ENCODE measurements at places on chromosomes 7 and 10. TPM values are rescaled to one million over a fixed set of nuclear protein-coding genes. Genes with fewer than 3 reads are reported as not detected.

DNA sequence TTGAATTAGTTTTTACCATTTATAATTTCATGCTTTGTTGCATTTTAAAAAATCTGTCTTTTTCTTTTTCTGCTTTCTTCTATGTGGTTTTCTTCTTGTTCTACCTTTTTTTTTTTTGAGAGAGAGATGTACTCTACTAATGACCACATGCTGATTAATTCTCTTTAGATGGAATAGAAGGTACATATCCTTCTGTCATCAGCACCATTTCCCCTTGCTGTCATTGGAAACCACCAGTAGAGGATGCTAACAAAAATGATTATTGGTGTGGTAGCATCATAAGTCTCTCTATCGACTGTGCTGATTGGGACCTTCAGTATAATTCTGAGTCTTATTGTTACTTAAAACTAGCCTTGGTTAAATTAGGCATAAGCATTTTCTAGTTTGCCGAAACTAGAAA is 3.6 kb downstream of the ZEB1 start:
- ATAC-seq, result no peak

- no peak for ATAC-seq
These were observed 33.8 kb upstream of the SFMBT2 start for GRCh38 chr10:7444551-7445121.

GRCh38 chr7:150942001-150942590 is 36.0 kb downstream of the KCNH2 start:
- no peak for ATAC-seq

Gene HECW1
- 0.04 TPM for total RNA-seq

- no peak for ATAC-seq
These were observed 52.4 kb downstream of the TCF7L2 start for GRCh38 chr10:113002449-113002777.

Gene ELOVL3
- total RNA-seq, result 0.81 TPM

Gene RBM17
- 66.0 TPM for total RNA-seq

GRCh38 chr7:18125476-18125875 is 97.8 kb upstream of the PRPS1L1 start:
- ATAC-seq, result no peak

Gene SPDYE1
- total RNA-seq, result not detected

DNA sequence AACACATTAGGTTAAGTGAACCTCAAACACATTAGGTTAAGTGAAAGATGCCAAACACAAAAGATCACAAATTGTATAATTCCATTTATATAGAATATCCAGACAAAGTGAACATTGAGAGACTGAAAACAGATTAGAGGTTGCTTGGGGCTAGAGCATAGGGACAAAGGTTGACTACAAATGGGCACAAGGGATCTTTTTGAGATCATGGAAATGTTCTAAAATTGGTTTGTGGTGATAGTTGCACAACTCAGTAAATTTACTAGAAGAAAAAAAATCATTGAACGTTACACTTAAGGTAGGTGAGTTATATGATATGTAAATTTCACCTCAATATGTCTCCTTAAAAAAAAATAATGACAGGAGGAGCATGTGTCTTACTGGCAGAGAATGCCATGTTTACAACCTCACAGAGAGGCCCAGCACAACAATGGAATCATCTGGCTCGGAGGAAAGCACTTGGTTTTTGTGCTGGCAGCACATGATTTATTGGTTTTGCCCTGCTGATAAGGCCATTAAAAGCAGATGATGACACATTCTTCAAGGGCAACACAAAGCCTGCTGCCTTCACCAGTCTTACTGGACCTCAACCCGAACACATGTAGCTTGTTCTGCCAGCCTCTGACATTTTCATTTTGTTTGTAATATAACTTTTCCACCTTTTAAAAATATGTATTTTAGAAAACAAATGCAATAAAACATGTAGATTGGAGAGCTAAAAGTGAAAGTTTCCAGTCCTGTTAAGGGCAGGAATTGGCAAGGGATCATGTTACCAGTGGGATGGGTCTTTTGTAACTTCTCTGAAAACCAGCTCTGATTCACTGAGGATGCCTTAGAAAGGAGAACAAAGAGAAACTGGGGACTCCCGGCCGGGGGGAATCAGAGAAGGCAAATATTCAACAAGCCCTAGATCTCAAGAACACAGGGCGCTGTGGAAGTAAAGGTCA is 11.9 kb upstream of the LMOD2 start:
- peak; percentile 66 for ATAC-seq

Gene VIM
- 1,560 TPM for total RNA-seq

DNA sequence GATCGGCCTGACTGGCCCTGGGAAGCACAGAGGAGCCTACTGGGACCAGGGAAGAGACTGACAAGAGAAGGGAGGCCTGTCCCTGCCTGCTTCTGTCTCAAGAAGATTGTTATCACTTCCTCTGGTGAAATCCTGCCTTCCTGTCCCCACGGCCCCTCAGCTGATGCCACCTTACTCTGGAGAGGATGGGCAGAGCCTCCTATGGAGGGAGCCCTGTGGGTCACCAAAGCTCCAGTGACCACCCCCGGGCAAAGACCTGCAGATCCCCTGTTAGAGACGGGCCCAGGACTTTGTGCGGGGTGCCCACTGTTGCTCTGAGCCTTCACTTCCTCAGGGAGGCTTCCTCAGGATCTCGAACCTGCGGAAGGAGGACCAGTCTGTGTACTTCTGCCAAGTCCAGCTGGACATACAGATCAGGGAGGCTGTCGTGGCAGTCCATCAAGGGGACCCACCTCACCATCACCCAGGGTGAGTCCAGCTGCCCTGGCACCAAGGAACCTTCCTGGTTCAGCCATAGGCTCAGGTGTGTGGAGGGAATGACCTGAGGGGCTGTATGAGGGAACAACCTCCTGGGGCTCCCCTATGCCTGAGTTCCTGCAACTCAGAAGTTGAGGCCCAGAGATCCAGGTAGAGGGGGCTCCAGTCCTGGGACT is 1.4 kb upstream of the PILRB start:
- ATAC-seq, result no peak

- no peak for ATAC-seq
These were observed 60.0 kb downstream of the VTI1A start for GRCh38 chr10:112507046-112507445.
